Caudate nucleus (tissue), 63 donors: ENCODE measurements at places on chromosomes 1 and 21.

GRCh38 chr21:40631211-40631610 is 215.7 kb downstream of the DSCAM start:
- no peak for DNase-seq

GRCh38 chr1:31607360-31607759 is 10.1 kb upstream of the HCRTR1 start:
- no peak for DNase-seq

DNA sequence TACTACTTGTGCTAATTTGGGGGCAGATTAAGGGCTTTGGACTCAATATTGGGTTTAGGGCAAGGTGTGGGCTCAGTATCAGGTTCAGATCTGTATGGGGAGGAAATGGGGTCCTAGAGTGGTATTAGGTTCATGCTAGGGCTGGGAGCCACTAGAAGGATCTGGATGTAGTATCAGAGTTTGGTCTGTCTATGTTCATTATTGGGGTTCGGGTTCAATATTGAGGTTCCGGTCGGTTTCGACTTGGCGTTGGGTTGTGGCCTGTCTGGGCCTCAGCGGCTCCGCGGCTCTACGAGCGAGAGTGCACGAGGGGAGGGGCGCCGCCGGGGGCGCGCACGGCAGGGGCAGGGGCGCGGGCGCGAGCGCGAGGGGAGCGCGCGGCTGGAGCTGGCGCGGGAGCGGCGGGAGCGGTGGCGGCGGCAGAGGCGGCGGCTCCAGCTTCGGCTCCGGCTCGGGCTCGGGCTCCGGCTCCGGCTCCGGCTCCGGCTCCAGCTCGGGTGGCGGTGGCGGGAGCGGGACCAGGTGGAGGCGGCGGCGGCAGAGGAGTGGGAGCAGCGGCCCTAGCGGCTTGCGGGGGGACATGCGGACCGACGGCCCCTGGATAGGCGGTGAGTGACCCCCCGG is at the start of gene PTPRF:
PTPRF (plus strand) TSS at position 401 of the 624 bp plus-strand sequence. CDS start 14,193 bp downstream, outside the sequence.
- peak; percentile 59 for DNase-seq

DNA sequence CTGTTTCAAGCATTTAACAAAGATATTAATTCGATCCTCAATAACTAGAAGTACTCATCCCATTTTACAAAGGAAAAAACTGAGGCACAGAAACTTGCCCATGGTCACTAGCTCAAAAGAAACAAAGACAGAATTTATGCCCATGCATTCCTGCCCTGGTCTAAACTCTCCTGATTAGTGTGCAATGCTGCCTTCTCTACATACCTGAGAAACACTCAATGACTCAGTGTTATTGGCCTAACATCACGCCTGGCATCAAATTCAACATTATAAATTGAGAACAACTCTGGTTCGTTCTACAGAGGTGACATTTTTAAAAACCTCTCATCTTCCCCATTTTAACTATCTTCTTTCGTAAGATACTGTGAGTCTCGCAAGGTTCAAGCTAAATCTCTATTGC is 5.2 kb downstream of the APP start:
- DNase-seq: no peak

DNA sequence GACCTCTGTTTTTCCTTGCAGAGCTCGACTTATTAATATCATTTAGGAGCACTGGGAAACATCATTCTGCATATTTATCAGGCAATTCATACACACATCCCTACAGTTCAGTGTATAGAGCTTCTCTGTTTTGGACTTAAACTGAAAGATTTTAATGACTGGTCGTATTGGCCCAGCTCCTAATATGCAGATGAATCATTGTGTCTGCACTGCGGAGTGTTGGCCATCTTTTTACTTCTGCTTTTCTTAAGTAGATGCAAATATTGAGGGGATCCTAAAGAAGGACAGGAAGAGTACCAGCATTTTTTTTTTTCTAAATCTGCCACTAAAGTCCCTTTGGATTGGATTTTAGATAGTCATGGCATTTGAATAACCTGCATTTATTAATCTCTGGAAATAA is 154.8 kb downstream of the BACH1 start:
- no peak for DNase-seq

- no peak for DNase-seq
Observed at GRCh38 chr1:29711582-29712283, 475.4 kb downstream of the PTPRU start.

DNA sequence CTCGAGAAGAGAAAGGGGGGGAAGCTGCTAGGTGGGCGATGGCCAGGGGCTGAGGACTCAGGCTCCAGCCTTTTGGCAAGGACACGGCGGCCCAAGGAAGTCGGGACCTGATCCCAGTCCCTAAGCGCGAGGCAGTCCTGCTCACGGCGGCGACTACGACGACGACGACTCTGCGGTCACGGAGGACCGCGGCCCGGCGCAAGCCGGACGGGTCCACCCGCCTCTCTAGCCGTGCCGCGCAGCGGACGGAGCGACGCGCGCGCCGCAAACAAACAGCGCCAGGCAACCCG is 401 bp downstream of the WNT9A start:
- DNase-seq: no peak

DNA sequence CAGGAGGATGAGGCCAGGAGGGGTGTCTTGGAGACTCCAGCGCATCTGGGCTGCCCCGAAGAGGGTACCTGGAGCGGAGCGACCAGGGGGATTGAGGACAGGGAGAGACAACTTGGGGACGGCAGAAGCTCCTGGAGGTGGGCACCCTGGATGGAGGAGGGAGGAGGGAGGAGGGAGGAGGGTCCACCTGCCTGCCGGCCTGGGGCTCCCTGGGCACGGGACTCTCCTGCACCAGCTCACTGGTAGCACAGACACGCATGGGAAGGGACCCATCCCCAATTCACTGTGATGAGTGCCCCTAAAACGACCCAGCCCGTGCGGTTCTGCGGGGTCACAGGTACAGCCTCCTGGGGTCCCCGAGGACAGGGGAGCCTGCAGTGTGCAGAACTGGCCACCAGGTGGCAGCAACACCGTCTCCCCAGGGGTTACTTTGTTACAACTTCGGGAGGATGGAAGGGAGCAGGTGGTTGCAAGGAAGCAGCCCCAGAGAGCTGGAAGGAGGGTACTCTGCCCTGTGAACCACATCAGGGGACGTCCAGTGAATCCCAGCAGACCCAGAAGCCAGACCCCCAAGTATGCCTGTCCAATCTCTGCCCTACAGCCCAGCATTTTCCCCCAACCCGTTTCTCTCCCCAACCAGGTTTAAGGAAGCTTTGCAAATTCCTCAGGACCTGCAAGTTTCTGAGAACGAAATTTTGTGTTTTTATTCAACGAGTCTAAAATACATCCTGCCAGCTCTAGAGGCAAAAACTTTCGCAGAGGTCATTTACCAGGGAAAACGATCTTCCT is 482.4 kb downstream of the NPHP4 start:
- DNase-seq: peak; percentile 23

DNA sequence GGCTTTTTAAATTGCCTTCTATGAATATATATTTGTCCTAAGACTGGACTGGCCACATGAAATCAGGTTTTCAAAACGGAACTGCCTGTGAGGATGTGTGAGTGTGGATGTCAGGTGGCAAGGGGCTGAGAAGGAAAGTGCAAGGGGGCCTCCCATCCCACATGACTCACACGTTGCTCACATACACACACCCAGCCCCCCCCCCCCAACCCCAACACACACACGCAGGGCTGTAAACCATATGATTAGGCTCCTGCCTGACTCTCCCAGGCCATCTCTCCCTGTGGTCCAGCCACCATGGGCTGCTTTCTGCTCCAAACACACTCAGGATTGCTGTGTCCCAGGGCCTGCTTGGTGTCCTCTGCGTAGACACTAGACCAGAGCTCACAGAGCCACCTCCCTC is 22.4 kb downstream of the DEGS1 start:
- no peak for DNase-seq

DNA sequence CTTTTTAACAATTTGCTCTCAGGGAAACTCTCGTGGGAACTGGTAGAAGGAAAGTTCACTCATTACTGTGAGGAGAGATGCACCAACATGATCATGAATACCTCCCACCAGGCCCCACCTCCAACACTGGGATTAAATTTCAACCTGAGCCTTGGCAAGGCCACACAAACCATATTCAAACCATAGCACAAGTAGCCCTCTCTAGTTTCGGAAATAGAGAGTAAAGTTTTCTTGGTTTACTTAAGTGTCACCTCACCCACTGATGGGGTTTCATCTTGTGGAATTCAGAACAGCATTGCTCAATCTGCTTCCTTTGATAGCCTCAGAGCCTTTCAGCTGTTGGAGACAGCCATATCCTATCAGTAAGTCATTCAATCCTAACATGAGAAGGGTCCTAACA is 25.5 kb upstream of the CCSAP start:
- DNase-seq: no peak

DNA sequence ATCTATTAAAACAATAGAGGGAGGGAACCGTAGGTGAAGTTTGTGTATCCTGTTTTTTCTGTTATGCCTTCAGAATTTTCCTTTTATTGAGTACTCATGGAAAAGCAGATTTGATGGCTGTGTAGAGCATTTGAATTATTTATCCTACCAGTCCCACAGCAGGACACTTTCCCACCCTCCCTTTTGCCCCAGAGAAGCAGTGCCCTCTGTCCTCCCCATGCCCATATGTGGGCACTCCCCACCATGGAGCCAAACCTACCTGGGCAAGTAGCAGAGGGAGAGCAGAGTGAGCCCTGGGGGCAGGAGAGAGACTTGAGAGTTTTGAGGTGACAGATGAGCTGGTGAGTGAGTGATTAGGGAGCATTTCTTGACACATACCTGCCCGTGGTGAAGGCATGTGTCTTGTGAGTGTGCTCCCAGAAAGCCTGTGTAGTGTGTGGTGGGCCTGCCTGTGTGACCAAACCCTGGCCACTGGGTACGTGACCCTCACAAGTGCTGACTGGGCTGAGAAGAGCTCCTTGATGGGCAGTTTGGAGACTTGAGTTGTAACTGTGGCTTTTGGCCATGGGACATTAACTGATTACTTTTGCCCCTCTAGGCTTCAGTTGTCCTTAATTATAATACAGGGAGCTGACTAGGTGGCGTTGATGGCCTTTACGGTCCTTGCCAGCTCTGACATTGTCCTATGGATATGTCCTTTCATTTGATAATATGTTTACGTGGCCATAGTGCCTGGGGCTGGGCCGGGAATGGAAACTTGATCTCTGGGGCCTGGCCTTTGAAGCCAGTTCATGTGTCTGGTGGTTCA is 3.6 kb downstream of the PSEN2 start:
- DNase-seq: no peak

- no peak for DNase-seq
Observed at GRCh38 chr1:59604191-59604590, 210.6 kb upstream of the HOOK1 start.

DNA sequence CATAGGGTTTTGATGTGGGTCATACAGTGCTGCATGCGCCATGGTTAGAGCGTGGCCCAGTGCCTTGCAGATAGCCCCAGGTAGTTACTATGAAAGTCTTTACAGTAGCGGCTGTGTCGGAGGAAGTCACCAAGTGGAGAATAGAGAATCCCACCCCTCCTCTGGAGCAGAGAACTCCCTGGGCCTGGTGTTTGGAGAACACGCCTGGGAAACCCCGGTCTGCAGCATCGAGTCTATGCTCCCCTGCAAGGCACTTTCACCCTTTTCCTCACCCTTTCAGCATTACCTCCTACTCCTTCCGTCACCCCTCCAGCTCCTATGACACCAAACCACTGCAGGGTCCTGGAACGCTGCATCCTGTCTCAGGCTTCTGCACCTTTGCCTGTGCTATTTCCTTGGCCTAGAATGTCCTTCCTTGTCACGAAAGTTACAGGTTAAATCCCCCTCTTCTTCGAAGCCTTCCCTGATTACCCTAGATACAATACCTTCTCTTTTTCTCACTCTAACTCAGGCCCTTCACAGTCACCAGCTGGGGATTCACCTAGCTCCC is 2.7 kb upstream of the SLC1A7 start:
- DNase-seq: no peak

DNA sequence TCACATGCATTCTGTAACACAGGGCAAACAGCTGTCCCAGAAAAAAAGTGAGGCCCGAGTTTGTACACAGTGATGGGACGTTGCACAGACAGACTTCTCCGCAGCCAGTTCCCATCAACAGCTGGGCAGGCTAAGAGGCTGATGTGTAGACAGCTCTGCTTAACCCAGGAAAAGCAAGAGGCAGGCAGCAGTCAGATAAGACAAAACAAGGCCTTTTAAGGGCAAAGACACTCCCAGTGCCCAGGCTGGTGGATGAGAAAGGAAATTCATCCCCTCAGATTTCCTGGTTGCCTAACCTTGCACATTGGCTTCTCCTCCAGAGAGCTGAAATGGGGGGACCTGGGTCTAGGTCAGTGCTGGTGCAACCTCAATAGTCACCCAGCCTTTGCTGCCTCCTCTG is 17.2 kb upstream of the PHLDA3 start:
- no peak for DNase-seq

GRCh38 chr1:241899210-241899609 is 51.2 kb downstream of the EXO1 start:
- DNase-seq: no peak

GRCh38 chr1:155850345-155850744 is 6.7 kb downstream of the GON4L start:
- no peak for DNase-seq

GRCh38 chr1:152879559-152880198 is 1.6 kb downstream of the SMCP start:
- no peak for DNase-seq

DNA sequence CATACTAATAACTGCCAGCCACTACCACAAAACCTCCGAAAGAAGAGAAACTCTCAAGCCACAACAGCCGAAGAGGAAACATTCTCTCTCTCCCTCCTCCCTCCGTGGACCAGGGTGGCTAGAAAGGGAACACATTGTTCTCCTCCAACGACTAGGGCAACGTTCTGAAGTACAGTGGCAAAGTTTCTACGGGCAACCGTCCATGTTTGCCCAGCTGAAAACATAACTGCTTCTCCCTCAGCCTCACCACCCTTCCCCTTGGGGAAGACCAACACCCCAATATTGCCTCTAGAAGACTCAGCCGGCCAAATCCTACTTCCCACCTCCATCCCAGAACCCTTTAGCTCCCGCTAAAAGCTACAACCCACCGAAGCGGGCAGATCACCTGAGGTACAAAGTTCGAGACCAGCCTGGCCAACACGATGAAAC is 2.0 kb downstream of the GLUL start:
- no peak for DNase-seq

GRCh38 chr1:186404454-186405051 is 28.9 kb downstream of the ODR4 start:
- DNase-seq: no peak

GRCh38 chr1:38201431-38201830 is 154.8 kb upstream of the POU3F1 start:
- DNase-seq: no peak

GRCh38 chr1:163115887-163116286 is 46.7 kb downstream of the RGS4 start:
- no peak for DNase-seq

GRCh38 chr1:34164771-34165391 is at the start of gene CSMD2:
Gene CSMD2, minus strand, starts transcription at chr1:34165230. Its CDS starts 133 bp downstream, at chr1:34165097.
- peak; percentile 18 for DNase-seq
